ENCODE measurements at places on chromosomes 3 and 15.

GRCh38 chr3:30643763-30644462 lies 37.5 kb downstream of the TGFBR2 start:
- no peak for DNase-seq

DNA sequence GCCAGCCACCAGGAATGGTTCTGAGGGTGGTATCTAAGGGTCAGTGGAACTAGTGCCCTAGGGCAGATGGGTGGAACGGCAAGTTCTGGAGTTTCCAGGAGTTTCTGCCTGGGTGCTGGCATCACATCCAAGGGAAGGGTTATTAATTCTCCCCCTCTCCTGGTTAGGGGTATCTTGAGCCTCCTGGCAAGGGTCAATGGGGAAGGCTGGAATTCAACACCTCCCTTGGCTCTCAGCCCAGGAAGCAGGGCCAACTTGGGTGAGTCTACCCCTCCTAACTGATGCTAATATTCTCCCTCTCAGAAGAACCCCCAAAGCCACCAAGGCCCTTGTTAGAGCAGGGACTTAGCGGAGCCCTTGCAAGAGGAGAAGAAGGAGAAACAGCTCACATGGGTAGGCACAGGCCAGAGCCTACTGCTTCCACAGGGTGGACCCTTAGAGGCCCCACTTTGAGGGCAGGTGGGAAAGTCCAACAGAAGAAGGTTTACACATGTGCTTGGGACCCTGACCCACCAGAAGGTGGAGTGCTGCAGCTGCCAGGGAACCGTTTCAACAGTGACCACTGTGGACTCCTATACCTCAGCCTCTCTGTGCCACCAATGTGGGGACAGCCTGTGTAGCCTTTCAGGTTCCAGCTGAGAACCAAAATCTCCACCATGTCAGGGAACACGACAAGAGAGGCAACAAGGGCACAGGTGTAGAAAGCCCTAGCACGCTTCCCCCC lies 3.3 kb downstream of the TMEM115 start:
- no peak for DNase-seq

GRCh38 chr15:48090115-48090514 lies 30.7 kb upstream of the SLC24A5 start:
- no peak for DNase-seq

- no peak for DNase-seq
Measured at GRCh38 chr15:46543626-46544025, 908.8 kb downstream of the SQOR start.

DNA sequence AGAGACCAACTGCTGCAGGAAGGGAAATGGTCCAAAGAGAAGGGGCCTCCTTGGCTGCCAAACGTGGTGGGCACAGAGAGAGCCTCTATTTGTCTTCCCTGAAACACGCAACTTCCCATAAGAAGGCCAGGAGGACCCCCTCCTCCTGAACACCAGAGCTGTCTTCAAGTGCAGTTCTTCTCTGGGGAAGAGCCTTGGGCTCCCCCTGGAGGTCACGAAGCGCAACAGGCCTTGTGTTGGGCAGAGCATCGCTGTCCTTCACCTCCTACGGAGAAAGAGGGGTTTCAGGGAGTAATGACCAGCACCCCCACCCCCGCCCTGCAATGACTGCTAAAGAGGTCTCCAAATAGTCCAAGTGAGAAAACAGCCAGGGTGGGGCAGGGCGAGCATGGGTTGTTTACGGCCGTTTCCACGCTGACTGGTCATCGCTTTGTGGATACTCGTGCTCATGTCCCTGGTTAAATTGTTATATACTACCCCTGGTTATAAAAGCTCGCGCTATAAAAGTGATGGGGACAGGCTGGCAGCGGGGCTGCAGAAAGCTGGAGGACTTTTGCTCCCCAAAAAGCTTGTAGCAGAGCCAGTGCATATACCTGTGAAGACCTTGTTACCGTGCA lies 397.5 kb upstream of the ATP10A start:
- peak; percentile 38 for DNase-seq

DNA sequence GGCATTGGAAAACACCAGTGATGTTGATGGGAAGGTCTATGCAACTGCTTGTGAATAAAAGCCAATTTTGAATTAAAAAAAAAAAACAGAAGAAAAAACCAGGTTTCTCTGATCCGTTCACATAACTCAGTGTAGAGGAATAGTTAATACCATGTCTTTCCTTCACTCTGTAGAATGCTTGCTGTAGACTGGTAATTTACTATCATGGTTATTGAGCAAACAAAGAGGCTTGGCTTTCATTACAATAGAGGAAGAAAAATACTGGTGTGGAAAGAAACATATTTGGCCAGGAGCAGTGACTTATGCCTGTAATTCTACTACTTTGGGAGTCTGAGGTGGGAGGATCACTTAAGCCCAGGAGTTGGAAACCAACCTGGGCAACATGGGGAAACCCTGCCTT lies 41.1 kb downstream of the GATM start:
- DNase-seq: no peak

GRCh38 chr3:123124971-123125370 lies 58.1 kb downstream of the PDIA5 start:
- no peak for DNase-seq

DNA sequence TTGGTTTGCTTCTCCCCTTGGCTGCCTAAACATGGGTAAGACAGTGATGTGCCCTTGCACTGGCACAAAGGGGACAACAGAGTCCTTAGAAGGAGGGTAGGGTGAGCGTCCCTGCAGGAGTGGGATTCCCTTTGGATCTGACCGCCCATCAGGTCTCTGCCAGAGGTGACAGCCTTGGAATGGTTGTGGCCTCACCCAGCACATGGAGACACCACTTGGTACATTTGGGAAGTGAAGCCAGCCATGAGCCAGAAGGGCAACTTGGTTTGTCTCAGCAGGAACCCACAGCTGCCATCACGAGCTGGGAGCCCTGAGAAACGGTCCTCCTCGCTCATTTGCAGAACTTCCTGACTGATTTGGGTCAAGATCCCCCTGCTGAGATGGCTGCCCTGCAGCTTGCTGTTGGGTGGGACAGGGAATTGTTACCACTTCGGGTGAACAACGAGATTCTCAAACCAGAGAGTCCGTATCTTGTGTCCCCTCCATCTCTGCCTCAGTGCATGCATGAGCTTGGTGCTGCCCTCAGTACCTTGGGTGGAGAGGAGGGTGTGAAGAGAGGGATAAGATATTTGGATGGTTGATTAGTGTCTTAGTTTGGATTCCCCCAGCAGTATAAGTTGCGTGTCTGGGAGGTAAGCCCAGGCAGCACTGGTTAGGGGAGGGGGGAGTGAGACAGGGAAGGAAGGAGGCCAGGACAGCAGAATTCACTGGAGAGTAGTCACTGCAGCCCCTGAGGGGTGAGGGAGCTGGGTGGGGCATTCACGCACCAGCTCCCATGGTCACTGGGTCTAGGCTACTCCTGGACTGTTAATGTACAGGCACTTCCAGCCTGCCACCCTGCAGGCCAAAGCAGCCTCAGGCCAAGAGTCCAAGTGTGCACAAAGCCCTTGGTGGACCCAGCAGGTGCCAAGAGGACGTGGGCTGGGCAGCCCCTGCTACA lies 168.8 kb upstream of the TOPAZ1 start:
- no peak for DNase-seq

DNA sequence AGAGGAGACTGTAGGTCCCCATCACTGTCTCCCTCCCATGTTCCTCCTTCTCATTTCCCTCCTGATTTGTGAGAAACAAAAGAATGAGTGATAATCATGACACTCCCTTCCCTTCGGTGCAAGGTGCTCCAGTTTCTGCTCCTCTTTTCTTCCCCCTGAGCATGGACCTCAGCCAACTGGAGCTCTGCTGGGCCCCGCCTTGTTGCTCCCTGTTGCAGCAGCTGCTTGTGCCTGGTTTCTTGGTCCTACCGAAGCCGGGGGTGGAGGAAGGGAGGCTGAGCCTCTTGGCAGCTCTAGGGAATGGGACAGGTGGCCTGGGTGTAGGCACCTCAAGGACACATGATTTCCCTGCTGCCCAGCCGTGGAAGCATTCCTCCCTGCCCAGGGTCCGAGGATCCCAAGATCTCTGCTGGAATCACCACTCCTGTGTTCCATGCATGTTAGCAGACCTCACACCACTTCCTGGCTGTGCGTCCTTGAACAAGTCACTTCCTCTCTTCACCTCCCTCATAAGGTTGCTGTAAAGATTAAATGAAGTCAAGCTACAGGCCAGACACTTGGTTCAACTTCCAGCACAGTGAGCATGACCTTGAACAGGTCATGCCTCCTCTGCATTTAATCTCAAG lies 131.6 kb upstream of the ABHD17C start:
- DNase-seq: no peak

DNA sequence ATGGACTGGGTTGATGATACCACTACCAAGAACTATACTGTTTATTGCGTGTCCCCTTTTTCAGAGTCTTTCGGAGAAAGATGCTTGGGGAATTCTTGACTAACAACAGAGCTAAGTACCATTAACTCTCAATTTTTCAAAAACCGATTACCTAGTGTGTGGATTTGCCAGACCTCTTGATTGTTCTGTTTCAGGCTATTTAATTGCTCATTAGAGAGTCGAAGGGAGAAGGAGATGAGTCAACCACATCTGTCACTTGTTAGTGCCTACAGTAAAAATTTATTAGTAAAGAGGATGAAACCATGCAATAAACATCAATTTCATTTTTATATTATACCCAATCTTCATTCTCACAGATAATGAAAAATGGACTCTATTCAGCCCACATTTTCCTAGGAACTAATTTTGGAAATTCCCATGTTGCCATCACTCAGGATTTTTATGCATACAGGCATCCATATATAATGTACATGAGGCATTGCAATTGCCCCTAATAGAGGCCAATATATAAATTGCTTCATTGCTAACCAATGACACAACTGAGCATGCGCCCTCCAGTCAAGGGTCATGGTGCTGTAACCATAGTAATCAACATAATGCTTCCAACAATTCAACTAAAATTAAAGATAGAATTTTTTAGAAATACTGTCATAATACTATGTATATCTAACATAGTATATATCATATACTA lies 541.7 kb downstream of the TBL1XR1 start:
- DNase-seq: no peak

DNA sequence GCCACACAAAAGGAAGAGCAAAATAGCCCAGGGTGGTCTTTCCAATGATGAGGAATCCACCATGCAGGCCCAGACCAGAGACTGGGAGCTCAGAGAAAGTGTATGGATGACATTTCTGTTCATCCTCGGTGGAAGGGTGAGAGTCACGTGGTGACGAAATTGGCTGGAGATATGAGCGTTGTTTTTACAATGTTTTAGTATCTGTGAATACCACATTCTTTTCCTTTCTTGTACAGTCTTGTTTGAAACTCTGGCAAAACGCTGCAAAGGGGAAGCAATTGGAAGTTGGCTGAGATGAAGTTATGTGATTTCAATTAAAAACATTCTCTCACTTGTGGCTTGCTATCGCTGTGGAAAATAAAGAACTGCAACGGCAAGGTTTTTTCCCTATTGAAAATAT lies 137.5 kb downstream of the MAGI1 start:
- DNase-seq: no peak

DNA sequence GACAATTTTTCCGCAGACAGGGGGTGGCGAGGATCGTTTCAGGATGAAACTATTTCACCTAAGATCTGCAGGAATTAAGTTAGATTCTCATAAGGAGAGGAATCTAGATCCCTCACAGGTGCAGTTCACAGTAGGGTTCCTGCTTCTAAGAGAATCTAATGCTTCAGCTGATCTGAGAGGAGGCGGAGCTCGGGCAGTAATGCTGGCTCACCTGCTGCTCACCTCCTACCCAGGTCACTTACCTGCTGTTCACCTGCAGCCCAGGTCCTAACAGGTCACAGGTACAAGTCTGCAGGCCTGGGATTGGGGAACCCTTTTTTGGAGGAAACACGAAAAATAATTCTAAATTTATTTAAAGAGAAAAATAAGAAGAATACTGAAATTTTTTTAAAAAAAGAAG lies 406.8 kb downstream of the MCTP2 start:
- DNase-seq: no peak

- DNase-seq: no peak
Measured at GRCh38 chr15:85771781-85772445, 22.8 kb downstream of the KLHL25 start.

DNA sequence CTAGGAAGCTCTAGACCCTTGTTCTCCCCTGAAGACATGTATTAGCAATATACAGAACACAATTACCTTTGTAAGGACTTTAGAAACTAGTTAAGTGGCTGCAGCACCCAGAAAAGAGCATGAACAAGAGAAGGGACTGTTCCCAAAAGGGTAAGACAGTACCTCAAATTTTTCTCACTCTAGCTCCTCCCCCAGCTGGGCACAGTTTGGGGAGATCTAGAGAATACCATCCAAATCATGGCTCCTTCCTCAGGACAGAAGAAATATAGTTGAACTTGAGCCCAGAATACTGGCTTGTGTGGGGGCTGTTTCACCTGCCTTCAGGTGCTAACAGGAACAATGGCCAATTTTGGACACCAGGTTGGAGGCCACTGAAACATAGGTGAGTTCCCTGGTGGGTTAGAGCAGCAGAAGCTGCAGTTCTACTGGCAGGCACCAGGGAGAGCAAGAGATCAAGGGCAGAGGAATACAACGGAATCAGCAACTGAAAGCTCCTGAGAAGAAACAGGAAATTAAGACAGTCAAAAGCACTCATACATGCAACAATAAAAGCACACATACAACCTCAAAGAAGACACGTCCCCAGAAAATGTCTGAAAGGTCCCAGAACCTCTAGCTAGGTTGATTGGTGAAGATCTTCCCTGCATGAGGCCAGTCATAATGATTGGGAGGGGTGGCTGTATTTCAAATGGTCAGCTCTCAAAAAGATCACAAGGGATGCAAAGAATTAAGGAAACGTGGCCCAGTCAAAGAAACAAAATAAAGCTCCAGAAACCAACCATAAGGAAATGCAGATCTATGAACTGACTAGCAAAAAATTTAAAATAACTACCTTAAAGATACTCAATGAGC lies 104.9 kb upstream of the ASB14 start:
- no peak for DNase-seq

GRCh38 chr3:68295457-68295856 lies 636.9 kb downstream of the TAFA4 start:
- DNase-seq: no peak

GRCh38 chr3:69094467-69095205 lies 9.9 kb downstream of the ARL6IP5 start:
- no peak for DNase-seq

- no peak for DNase-seq
Measured at GRCh38 chr3:7272203-7272602, 411.3 kb downstream of the GRM7 start.

DNA sequence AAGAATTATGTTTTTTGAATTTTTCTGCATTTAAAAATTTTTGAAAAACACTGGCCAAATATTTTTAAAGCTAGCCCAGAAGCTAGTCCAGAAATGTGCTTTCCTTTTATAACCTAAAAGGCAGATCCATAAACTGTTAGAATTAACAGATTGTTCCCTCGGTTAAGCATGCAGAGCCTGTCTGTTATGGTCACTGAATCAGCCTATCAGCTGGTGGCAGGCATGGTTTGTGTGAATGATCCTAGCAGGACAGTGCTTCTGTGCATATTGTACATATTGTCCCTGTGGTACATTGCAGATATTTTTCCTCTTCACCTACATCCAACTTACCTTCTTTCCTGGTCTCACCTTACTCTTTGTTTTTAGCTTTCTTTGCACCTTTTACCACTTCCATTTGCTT lies 53.3 kb downstream of the RARB start:
- DNase-seq: no peak

GRCh38 chr15:92663250-92663951 lies 7.8 kb upstream of the FAM174B start:
- DNase-seq: no peak

- no peak for DNase-seq
Measured at GRCh38 chr3:49401766-49402165, 10.0 kb downstream of the RHOA start.
